ENCODE measurements at places on chromosomes 16 and 17. TPM values are rescaled to one million over a fixed set of nuclear protein-coding genes. Genes with fewer than 3 reads are reported as not detected.

DNA sequence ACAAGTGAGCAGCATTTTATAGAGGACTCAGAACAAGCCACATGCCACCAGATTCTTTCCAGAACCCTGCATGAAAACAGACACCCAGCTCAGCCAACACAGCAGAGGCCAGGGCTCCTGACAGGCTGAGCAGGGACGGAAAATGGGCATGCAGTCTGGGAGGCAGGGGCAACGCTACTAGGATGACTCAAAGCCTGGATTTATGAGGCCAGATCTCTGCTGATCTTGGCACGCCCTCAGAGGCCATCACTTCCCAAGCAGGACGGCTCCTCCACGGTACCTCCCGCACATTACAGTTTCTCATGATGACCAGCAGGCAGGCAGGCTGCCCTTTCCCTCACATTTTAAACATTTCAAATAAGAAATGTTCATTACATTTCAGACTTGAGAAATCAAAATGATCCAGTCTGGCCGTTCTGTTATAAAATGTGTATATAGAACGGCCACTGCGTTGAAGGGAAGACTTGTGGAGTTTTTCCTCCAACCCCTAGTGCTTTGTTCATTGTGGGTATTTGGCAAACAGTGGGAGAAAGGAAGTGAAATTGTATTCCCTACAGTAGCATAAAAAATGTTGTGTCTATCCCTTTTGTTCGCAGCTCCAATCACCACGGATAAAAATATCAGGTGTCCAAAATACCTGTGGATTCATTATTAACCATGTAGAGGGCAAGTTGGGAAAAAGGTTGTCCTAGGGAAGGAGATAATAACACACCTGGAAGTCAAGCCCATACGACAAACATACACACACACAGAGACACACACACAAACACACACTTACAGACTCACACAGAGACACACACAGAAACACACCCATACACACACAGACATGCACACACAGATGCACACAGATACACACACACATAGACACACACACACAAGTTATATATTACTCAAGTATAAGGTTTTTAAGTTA lies 64.8 kb upstream of the ADAMTS18 start:
- no peaks in the 10 kb centered on the region for H3K36me3 ChIP-seq
- no peak overlapping the region for H3K27ac ChIP-seq
- H3K27me3 ChIP-seq: no peaks in the 10 kb centered on the region

GRCh38 chr17:75779987-75780889 lies 4.4 kb upstream of the UNK start:
- H3K4me1 ChIP-seq: peaks cover 9% of the 10 kb centered on the region
- H3K27me3 ChIP-seq: no peaks in the 10 kb centered on the region
- no peak overlapping the region for H3K4me3 ChIP-seq
- H3K36me3 ChIP-seq: no peaks in the 10 kb centered on the region
- no peak for DNase-seq
- no peak overlapping the region for H3K27ac ChIP-seq

GRCh38 chr17:45135978-45136791 lies 698 bp downstream of the ACBD4 start:
- H3K27ac ChIP-seq: peak overlapping the region; percentile 81
- no peak for DNase-seq
- peaks cover 2% of the 10 kb centered on the region for H3K4me1 ChIP-seq
- H3K27me3 ChIP-seq: no peaks in the 10 kb centered on the region
- H3K4me3 ChIP-seq: peak overlapping the region; percentile 76
- no peaks in the 10 kb centered on the region for H3K36me3 ChIP-seq

GRCh38 chr16:318628-319027 lies 33.9 kb downstream of the AXIN1 start:
- no peak overlapping the region for H3K4me3 ChIP-seq
- H3K36me3 ChIP-seq: no peaks in the 10 kb centered on the region
- DNase-seq: no peak
- no peak overlapping the region for H3K27ac ChIP-seq
- no peaks in the 10 kb centered on the region for H3K27me3 ChIP-seq

DNA sequence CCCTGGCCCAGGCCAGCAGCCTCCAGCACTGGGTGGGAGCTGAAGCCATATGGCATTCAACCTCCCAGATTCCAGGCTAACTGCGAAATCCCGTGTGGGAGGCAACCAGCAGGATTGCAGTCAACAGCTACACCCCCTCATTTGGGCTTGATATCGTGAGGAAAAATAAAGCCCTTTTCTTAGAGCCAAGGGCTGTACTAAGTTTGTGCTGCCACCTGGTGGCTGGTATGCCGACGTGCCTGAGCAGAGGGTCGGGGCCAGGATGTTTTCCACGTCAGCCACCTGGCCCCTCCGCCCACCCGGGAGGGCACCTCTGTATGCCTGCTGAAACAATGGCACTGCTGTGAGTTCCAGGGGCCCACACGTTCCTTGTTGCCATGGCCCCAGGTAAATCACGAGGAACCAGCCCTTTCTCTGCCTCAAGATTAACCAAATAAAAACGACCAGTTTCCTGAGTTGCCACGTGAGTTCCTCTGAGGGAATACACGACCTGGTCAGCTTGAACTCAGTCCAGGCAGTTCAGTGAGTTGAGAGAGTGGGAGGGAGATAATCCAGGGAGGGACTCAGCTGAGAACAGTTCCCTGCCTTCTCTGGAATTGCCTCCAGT lies 9.0 kb downstream of the TMEM98 start:
- H3K27me3 ChIP-seq: no peaks in the 10 kb centered on the region
- no peaks in the 10 kb centered on the region for H3K36me3 ChIP-seq
- peak; percentile 89 for DNase-seq
- H3K27ac ChIP-seq: peak overlapping the region; percentile 76
- H3K4me1 ChIP-seq: peaks cover 11% of the 10 kb centered on the region
- no peak overlapping the region for H3K4me3 ChIP-seq

GRCh38 chr17:62949036-62949435 lies 17.0 kb upstream of the TANC2 start:
- H3K27ac ChIP-seq: no peak overlapping the region
- no peak for DNase-seq
- no peaks in the 10 kb centered on the region for H3K4me1 ChIP-seq
- no peaks in the 10 kb centered on the region for H3K27me3 ChIP-seq
- H3K36me3 ChIP-seq: no peaks in the 10 kb centered on the region

- H3K36me3 ChIP-seq: no peaks in the 10 kb centered on the region
- no peaks in the 10 kb centered on the region for H3K27me3 ChIP-seq
- no peak for DNase-seq
- no peaks in the 10 kb centered on the region for H3K4me1 ChIP-seq
- no peak overlapping the region for H3K27ac ChIP-seq
Measured at GRCh38 chr17:79104898-79105600, 30.4 kb downstream of the ENGASE start.

DNA sequence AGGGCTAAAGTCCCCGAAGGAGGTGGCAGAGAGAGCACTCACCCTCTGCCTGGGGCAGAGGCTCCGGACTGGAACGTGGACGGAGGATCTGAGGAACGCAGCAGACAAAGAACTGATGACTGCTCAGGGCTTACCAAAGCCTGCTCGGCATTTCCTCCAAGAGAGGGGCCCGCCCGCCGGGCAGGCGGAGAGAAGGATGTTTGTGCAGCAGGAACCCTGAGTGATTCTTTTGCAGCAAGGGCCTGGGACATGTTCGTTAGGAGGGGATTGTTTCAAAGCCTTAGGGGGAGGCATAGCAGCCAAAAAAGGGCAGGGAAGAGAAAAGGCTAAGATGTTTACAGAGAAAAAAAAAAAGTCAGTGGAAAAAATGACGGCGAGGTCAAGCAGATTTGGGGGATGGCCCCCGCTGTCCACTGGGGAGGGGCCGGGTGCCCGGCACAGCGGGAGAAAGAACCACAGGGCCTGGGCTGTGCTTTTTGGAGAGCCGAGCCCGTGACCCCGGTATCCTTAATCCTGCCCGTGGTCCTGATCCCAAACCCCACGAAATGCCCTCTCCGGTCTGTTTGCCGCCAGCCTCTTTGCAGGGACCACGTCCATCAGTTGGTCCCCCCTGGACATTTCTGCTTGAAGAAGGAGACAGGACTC lies 129.3 kb downstream of the NTN1 start:
- no peaks in the 10 kb centered on the region for H3K36me3 ChIP-seq
- no peak overlapping the region for H3K4me3 ChIP-seq
- no peaks in the 10 kb centered on the region for H3K4me1 ChIP-seq
- H3K27ac ChIP-seq: no peak overlapping the region
- no peaks in the 10 kb centered on the region for H3K27me3 ChIP-seq

GRCh38 chr17:82603981-82604448 lies 44.2 kb downstream of the WDR45B start:
- H3K4me3 ChIP-seq: no peak overlapping the region
- no peak overlapping the region for H3K27ac ChIP-seq
- H3K4me1 ChIP-seq: peaks cover 2% of the 10 kb centered on the region
- H3K36me3 ChIP-seq: no peaks in the 10 kb centered on the region
- no peak for DNase-seq

- H3K36me3 ChIP-seq: no peaks in the 10 kb centered on the region
- no peak overlapping the region for H3K4me3 ChIP-seq
- H3K27ac ChIP-seq: no peak overlapping the region
- DNase-seq: no peak
- H3K4me1 ChIP-seq: no peaks in the 10 kb centered on the region
Measured at GRCh38 chr16:15925631-15926030, 23.8 kb upstream of the ABCC1 start.

DNA sequence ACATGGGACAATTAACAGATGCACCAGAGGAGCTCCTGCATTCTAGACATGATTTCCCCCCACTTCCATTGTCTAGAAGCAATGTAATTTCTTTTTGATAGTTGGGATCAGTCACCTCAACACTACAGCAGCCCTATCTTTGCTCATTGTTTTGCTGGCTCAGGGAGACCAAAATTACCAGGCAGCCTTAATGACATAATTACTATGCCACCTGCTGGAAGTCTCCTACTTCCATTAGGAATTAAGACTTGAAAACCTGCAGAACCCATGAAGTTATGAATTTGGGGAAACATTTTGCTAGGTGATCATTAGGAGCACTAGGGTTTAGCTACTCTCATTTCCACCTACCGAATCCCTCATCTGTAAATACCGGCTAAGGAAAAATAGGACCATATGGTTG lies 312.0 kb upstream of the CA10 start:
- no peaks in the 10 kb centered on the region for H3K27me3 ChIP-seq
- no peak overlapping the region for H3K4me3 ChIP-seq
- no peaks in the 10 kb centered on the region for H3K36me3 ChIP-seq
- no peak overlapping the region for H3K27ac ChIP-seq
- H3K4me1 ChIP-seq: no peaks in the 10 kb centered on the region

DNA sequence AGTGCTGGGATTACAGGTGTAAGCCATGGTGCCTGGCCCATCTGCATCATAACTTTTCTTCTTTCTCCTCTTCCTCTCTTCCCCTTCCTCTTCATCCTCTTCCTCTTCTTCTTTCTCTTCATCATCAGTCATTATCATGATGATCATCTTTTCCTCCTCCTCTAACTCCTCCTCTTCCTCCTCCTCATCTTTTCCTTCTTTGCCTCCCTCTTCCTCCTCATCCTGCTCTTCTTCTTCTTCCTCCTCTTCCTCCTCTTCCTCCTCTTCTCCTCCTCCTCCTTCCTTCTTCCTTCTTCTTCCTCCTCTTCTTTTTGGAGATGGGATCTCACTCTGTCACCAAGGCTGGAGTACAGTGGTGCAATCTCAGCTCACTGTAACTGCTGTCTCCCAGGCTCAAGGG lies 62.5 kb downstream of the SOCS1 start:
- DNase-seq: no peak
- no peak overlapping the region for H3K27ac ChIP-seq
- no peaks in the 10 kb centered on the region for H3K36me3 ChIP-seq
- H3K4me1 ChIP-seq: no peaks in the 10 kb centered on the region
- H3K27me3 ChIP-seq: no peaks in the 10 kb centered on the region

DNA sequence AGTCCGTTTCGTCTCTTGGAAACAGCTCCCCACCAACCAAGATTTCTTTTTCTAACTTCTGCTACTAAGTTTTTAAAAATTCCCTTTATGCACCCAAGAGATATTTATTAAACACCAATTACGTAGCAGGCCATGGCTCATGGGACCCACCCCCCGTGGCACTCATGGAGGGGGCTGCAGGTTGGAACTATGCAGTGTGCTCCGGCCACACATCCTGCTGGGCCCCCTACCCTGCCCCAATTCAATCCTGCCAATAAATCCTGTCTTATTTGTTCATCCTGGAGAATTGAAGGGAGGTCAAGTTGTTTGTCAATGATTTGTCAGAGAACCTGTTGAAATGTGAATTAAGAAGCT lies 48.2 kb downstream of the IL21R start:
- DNase-seq: no peak
- H3K36me3 ChIP-seq: no peaks in the 10 kb centered on the region
- no peaks in the 10 kb centered on the region for H3K27me3 ChIP-seq

GRCh38 chr17:11047228-11047627 lies 193.8 kb upstream of the SHISA6 start:
- H3K27me3 ChIP-seq: no peaks in the 10 kb centered on the region
- H3K4me1 ChIP-seq: no peaks in the 10 kb centered on the region
- H3K36me3 ChIP-seq: no peaks in the 10 kb centered on the region
- H3K27ac ChIP-seq: no peak overlapping the region

- DNase-seq: no peak
- peaks cover 4% of the 10 kb centered on the region for H3K27me3 ChIP-seq
- no peak overlapping the region for H3K27ac ChIP-seq
- no peaks in the 10 kb centered on the region for H3K4me1 ChIP-seq
- H3K36me3 ChIP-seq: no peaks in the 10 kb centered on the region
Measured at GRCh38 chr17:60151355-60151754, 1.6 kb downstream of the CA4 start.

- no peak overlapping the region for H3K27ac ChIP-seq
- no peak overlapping the region for H3K4me3 ChIP-seq
- no peak for DNase-seq
Measured at GRCh38 chr16:78562111-78562510, 462.7 kb downstream of the WWOX start.

DNA sequence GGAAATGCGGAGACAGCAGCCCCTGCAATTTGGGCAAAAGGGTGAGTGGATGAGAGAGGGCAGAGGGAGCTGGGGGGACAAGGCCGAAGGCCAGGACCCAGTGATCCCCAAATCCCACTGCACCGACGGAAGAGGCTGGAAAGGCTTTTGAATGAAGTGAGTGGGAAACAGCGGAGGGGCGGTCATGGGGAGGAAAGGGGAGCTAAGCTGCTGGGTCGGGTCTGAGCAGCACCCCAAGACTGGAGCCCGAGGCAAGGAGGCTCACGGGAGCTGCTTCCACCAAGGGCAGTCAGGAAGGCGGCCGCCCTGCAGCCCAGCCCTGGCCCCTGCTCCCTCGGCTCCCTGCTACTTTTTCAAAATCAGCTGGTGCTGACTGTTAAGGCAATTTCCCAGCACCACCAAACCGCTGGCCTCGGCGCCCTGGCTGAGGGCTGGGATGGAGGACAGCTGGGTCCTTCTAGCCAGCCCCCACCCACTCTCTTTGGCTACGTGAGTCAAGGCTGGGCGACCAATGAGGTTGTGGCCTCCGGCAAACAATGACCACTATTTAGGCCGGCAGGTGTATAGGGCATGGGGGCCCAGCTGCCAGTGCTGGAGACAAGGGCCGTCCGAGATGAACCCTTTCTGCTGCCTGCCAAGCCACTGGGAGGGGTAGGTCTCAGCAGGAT lies 507 bp downstream of the SERPINF1 start:
- H3K4me3 ChIP-seq: peak overlapping the region; percentile 47
- no peaks in the 10 kb centered on the region for H3K27me3 ChIP-seq
- H3K36me3 ChIP-seq: no peaks in the 10 kb centered on the region
- peak overlapping the region; percentile 82 for H3K27ac ChIP-seq
- no peak for DNase-seq

- no peaks in the 10 kb centered on the region for H3K27me3 ChIP-seq
- H3K27ac ChIP-seq: peak within 1 kb of the TSS; percentile 99
- H3K4me3 ChIP-seq: peak within 1 kb of the TSS; percentile 76
- H3K4me1 ChIP-seq: peaks cover 23% of the 10 kb centered on the region
- no peaks in the 10 kb centered on the region for H3K36me3 ChIP-seq
- peak; percentile 73 for DNase-seq
Measured at GRCh38 chr17:17836818-17837379, at the start of gene SREBF1. SREBF1 (minus strand) TSS chr17:17836986; CDS start chr17:17836817, 169 bp downstream.

CD300H gene
- total RNA-seq: not detected

YWHAE gene
- 524 TPM for total RNA-seq

PRR35 gene
- total RNA-seq: not detected
